SK-N-SH (cell line): ENCODE measurements at places on chromosomes 5 and 9.

DNA sequence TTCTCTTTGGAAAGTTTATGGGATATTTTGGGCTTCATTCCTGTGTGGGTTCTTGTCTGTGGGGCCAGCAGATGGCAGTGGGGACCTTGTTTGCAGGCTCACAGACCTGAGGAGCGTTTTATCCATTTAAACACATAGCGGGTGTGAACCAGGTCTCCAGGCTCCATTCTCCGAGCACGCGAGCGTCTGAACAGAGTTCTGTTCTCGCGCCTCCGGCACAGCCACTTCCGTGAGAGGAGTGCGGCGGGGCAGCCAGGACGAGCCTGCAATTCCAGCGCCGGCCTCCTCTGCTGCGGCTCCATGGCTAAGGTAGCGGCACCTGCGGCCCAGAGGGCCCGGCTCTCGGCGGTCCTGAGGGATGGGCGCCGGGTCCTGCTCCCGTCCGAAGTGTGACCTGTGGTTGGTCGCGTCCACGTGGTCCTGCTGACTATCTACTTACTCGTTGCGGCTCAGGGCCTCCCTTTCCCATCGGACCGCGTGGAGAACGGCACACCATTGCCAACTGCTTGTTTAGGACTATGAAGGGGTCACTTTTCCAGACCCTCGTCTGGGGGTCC, 7.3 kb downstream of the NRARP start:
- H3K36me3 ChIP-seq, result no peaks in the 10 kb centered on the region
- no peaks in the 10 kb centered on the region for H3K4me1 ChIP-seq
- DNase-seq, result peak; percentile 67
- no peaks in the 10 kb centered on the region for H3K27me3 ChIP-seq

DNA sequence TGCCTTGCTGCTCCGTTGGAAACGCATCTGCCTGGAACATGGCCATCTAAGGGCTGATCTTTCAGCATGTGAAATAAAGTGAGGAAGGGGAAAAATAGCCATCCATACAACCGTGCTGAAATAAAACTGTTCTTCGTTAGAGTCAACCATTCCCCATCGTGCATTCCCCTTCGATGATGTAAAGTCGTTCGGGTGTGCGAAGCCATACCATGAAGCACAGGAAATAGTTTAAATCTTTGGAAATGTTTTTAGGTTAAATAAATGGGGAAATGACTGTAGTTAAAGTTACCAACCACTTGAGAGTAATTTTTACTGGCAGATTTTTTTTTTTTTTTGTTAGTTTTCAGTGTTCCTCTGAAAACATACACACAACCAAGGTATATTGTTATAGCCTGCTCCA, 302.5 kb downstream of the SH3GL2 start:
- H3K27ac ChIP-seq, result no peak overlapping the region
- H3K4me3 ChIP-seq, result no peak overlapping the region
- no peak for DNase-seq
- no peaks in the 10 kb centered on the region for H3K36me3 ChIP-seq
- H3K4me1 ChIP-seq, result no peaks in the 10 kb centered on the region
- no peaks in the 10 kb centered on the region for H3K27me3 ChIP-seq

- no peak for DNase-seq
- no peak overlapping the region for H3K4me3 ChIP-seq
- no peaks in the 10 kb centered on the region for H3K27me3 ChIP-seq
Observed at GRCh38 chr5:72206994-72207393, 99.7 kb downstream of the MAP1B start.

DNA sequence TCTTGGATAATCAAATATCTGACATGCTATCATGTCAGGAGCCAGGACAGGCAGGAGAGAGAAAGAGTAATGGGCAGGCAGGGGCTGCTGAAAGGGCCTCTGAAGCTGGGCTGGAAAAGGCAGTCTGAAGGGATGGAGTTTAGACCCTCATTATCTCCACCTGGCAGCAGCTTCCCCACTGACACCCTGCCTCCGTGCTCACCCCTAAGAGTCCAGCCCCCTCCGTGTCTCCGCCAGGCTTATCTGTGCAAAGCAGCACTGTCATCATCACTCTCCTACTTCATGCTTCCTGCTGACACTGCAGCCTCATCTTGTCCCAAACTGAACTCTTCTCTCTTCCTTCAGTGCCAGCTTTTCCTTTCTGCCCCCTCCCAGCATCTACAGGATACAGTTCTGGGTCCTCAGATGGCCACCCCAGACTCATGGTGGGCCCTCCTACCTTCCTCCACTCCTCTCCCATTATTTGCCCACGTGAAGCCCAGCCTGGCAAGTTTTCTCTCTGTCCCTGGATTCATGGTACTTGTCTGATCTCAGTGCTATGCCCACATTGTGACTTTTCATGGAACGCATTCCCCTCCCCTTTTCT, 70.9 kb upstream of the KLF9 start:
- H3K4me3 ChIP-seq, result no peak overlapping the region
- no peaks in the 10 kb centered on the region for H3K27me3 ChIP-seq
- no peak overlapping the region for H3K27ac ChIP-seq
- H3K4me1 ChIP-seq, result peaks cover 5% of the 10 kb centered on the region; the same call in 1 of the 2 replicates
- DNase-seq, result no peak
- H3K36me3 ChIP-seq, result no peaks in the 10 kb centered on the region

GRCh38 chr5:81014348-81014747, 54.2 kb downstream of the RASGRF2 start:
- no peaks in the 10 kb centered on the region for H3K36me3 ChIP-seq
- no peak overlapping the region for H3K27ac ChIP-seq
- no peaks in the 10 kb centered on the region; the same call in 1 of the 2 replicates for H3K4me1 ChIP-seq
- no peak overlapping the region for H3K4me3 ChIP-seq
- H3K27me3 ChIP-seq, result no peaks in the 10 kb centered on the region

GRCh38 chr5:79111960-79112702, 522 bp downstream of the BHMT start:
- no peak overlapping the region for H3K4me3 ChIP-seq
- H3K4me1 ChIP-seq, result peaks cover 9% of the 10 kb centered on the region; the same call in 1 of the 2 replicates
- H3K27me3 ChIP-seq, result no peaks in the 10 kb centered on the region
- no peak overlapping the region for H3K27ac ChIP-seq

DNA sequence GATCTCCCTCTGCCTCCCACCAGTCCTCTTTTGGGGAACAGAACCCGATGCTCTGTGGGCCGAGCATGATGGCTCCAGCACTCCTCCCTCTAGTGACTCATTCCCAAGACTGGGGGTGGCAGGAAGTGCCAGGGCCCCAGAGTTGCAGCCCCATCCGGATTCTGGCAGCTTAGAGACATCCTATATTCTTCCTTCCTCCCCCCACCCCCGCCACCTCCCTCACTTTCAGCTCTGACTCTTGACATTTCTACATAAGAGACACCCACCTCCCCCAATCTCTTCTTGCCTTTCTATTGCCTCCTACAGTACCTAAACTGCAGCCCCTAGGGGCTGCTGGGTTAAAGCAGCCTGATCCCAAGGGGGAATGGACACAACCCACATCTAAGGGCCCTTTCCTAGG, 47.1 kb upstream of the MATR3 start:
- no peak overlapping the region; the same call in none of the 2 replicates for H3K27ac ChIP-seq
- H3K4me1 ChIP-seq, result no peaks in the 10 kb centered on the region
- H3K4me3 ChIP-seq, result no peak overlapping the region
- H3K27me3 ChIP-seq, result no peaks in the 10 kb centered on the region
- no peak for DNase-seq
